Stimulated activated CD4-positive, alpha-beta T cell treated with anti-CD3 and anti-CD28 coated beads, TNF-alpha, amount 100 ng/mL, for 48 hours (primary cell): ENCODE measurements at places on chromosomes 5 and 9.

GRCh38 chr9:135344523-135344901 lies 135.1 kb upstream of the PPP1R26 start:
- no peak for DNase-seq

DNA sequence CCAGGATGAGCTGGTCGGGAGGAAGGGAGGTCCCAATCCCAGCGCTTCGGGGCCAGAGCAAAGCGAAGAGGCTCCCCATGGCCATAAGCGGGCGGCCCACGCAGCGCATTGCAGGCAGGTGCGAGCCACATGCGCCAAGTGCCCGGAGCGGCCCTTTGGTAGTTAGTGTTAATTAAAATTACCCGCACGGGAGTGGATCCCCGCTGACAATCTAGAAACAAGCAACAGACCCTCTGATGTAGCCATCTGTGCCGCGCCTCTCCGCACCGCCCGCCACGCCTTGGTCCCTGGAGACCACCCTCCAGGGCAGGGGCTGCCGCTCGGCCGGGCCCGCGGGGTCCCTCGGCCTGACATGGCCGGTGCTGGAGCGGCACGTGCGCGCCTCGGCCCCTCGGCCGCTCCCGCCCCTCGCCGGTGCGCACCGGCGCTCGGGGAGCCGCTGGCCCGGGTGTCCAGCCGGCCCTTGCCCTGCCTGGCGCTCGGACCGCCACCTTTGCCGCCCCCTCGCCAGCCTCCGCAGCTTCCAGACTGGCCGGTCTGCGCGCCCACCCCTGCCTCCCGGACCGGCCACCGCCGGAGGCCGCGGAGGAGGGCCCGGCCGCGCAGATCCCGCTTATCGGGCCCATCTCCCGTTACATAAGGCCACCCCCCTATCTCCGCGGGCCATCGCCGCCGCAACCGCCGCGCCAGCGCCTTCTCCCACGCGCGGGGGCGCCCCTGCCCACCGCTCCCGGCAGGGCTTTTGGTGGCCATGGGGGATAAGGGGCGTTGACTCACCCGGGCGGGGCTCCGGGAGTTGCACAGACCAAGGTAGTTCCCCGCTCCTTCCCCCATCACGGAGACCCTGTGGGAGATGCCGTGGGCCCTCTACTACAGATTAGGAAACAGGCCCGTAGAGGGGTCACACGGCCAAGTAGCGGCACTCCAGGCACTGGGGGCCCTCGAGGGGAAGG lies 1.9 kb upstream of the IL13 start:
- DNase-seq = no peak

- no peak for DNase-seq
Measured at GRCh38 chr9:27125030-27125429, 16.0 kb downstream of the TEK start.

DNA sequence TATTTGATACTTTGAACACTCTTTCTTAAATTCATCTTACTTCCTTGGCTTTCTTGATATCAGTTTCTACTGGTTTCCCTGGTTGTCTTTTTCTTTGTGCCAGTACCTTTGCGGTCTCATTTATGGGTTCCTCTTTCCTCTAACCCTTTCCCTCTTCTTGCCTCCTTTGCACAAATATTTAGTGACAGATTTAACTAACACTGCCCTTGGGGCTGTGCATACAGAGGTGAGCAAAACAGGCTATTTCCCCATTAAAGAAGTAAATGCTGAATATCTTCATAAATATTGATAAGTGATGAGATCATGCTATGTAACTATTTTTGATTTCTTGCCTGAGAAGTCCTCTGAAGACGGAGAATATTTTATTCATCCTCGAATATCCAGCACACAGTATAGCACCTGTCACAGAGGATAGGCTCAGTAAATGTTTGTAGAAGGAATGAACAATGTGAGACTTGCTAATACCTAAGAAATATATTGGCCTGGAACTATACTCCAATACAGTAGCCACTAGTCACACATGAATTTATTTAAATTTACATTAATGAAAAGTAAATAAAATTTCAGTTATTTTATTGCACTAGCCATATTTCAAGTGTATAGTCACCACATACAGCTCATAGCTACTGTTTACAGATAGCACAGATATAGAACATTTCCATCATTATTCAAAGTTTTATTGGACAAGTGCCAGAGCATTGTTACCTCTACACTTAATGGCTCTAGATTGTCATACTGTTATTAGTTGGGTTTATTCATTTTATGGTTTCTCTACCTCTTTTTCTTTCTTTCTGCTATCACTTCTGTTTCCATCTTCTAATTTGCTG lies 90.4 kb downstream of the RIC1 start:
- DNase-seq = no peak

- no peak for DNase-seq
Measured at GRCh38 chr9:131676431-131676972, 63.4 kb downstream of the RAPGEF1 start.

DNA sequence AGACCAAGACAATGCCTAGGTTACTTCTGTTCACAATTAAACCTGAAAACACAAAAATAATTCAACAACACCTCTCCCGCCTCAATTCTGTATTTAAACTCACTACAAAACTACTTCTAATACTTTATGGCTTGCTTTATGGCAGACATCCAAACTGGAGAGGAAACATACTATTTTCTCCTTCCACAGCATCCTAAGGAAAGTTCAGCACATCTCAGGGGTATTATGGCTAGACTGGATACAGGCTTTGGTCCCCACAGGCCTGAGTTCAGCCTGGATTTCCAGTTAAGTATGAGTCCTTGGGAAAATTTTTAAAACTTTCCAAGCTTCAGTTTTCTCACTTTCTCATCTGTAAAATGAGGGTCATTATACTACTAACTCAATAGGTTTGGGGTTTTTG lies 480.2 kb downstream of the CAAP1 start:
- DNase-seq = no peak

- no peak for DNase-seq
Measured at GRCh38 chr9:131347376-131348020, 46.4 kb upstream of the PRRC2B start.

DNA sequence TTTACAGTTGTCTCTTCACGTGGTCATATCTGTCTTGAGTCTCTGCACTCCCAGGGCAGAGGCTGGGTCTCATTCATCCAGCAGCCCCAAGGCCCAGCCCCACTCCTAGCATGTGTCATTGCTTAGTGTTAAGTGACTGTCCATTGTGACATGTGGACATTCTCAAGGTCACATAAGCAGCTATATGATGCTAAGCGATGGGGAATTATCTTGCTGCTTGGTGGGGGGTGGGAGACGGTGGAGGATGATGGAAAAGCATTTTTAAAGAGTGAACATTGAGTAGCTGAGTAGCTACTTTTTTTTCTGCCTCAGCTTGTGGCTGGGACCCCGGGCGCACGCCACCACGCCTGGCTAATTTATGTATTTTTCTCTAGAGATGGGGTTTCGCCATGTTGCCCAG lies at the start of gene C9orf153:
TSS of gene C9orf153 (minus strand) at position 101 of the 400 bp plus-strand sequence. CDS start 30,054 bp downstream, outside the sequence.
- no peak for DNase-seq

DNA sequence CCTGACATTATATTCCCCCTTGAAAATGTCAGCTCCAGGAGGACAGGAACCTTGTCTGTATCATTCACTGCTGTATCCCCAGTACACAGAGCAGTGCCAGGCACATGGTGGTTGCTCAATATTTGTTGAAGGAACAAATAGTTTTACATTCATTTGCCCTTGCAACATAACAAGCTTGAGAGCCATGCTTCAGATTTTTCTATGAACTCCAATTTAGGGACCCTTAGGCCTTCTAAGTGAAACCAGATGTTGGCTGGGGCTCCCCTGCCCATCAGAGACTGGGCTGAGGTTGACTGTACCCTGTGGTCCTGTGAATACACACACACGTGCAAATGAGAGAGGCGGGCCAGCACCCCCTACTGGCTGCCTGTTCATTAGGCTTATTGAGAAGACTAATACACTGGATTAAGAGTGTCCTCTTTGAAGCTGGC lies 214.9 kb upstream of the WWC1 start:
- DNase-seq = no peak

DNA sequence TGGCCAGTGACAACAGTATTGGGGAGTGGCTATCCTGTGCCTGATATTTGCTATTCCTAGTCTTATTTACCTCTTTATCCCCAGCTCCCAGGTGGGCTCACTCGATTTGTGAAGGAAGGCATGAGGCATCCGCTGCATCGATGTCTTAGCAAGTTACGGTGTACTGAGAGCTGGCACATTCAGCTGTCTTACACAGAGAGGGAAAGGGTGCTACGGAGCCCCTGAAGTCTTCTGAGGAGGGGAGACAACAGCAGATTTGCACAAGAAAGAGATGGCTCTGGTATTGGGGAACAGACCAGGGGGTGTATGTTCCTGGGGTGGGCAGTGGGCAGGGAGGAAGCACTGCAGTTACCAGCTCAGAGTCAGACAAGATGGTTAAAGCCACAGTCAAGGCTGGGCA lies 172.6 kb downstream of the FGF18 start:
- no peak for DNase-seq

GRCh38 chr9:92564982-92565381 lies 29.2 kb upstream of the ECM2 start:
- no peak for DNase-seq

- no peak for DNase-seq
Measured at GRCh38 chr5:175655411-175655810, 2.5 kb upstream of the HRH2 start.

DNA sequence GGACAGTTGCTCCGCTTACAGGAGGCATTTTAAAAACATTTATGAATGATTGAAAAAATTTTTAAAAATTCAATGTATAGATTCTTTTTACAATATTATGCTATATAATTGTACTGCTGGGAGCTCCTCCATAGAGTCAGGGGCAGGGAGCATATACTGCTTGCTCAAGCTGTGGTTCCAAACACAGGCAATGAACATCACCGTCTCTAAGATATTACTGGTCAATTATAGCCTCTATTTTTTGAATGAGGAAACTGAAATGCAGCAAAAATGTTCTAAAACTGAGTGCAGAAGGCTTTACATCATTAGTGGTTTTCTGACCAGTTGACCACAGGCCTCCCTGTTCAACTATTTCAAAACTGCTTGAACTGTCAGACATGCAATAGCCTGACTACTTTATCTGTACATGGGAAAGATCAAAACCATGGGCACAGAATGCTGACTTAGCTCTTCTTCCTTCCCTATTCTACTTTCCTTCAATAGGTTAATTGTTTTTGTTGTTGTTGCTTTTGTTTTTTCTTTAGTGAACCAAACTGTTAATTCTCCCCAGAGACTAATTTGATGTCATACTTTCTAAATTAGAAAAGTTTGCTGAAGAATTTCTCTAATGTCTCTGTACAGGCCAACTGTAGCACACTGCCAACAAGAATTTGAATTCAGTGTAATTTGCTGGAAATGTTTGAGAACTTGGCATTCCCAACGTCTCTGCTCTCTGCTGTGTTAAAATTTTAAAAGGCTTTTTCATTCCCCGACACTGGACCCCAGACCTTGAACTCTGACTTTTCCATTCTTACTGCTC lies 107.6 kb upstream of the MPDZ start:
- no peak for DNase-seq

GRCh38 chr5:372556-372995 lies 51.1 kb downstream of the AHRR start:
- no peak for DNase-seq

- no peak for DNase-seq
Measured at GRCh38 chr5:139863361-139863760, 67.8 kb downstream of the PSD2 start.

DNA sequence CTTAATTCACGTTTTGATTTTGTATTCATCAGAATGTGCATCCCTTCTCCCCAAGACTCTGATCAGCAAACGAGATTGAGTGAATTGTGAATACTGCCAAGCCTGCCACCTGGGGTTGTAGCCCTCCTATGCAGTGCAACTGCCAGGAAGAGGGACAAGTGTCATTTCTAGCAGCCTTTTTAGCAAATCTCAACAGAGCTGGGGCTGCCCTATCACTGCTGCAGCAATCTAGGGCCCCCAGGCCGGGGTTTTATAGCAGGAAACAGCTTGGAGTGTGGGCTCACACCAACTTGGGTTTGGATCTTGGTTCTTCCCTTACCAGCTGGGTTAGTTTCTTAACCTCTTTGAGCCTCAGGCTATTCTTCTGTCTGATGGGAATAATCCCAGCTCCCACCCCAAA lies 4.0 kb downstream of the CSF1R start:
- DNase-seq = no peak

- DNase-seq = no peak
Measured at GRCh38 chr5:2239201-2239910, 356.6 kb upstream of the IRX4 start.
